ENCODE measurements at places on chromosomes 2 and 18.

DNA sequence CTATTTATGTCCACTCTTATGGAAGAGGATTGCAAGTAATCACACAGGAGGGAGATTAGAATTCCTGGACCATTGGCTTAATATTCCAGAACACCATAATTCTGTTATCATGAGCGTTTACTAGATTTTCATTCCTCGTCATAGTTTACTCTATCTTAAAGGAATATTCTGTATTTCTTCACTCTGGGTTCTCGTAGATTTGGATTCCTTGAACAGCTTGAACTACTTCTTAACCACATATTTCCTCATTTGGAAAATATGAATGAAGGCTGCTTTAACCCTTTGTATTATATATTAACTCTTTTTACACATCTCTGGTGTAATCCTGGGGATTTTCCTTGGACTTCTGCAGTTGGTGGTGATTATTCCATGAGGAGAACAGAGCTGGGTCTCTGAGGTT is 46.3 kb upstream of the CCBE1 start:
- no peak for DNase-seq

- DNase-seq: no peak
Observed at GRCh38 chr2:45892425-45892745, 240.9 kb downstream of the PRKCE start.

GRCh38 chr2:152861349-152861942 is 143.0 kb downstream of the ARL6IP6 start:
- no peak for DNase-seq

GRCh38 chr2:64634345-64635267 is 19.1 kb downstream of the SERTAD2 start:
- DNase-seq: no peak

DNA sequence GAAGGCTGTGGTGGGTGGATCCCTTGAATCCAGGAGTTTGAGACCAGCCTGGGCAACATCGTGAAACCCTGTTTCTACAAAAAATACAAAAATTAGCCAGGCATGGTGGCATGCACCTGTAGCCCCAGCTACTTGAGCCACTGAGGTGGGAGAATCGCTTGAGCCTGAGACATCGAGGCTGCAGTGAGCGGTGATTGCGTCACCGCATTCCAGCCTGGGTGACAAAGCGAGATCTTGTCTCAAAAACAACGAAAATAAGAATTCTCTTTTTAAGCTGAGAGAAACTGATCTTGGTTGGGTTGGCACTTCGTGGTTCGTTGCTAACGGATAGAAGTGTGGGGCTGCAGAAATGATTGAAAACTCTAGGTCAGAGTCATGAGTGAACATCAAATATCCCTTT is 109.3 kb upstream of the CNGA3 start:
- DNase-seq: no peak

DNA sequence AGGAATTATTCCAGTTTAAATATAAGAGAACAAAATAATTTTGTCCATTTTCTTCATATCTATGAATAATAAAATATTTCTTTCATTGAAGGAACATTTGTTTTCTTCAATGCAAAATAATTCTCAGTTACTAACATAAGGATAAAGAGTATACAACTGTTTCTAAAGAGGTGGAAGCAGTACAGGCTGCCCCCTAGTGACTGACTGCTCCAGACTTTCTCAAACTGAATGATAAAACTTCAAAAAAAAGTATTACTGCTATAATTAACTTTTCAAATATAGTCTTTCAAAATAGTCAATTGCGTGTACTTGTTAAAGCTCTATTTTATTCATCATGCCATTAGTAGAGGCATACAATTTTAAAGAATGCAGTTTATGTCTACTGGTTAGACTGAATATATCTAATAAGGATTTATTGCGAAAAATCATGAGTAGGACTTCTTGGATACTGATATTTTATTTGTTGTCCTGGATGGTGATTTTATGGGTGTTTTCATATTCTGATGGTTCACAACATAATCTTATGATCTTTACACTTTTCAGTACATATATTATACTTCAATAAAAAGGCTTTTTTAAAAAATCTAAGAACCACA is 100.1 kb downstream of the WDPCP start:
- DNase-seq: no peak
